ENCODE measurements at places on chromosomes 4 and X.

GRCh38 chr4:120692964-120693363 is 229.6 kb downstream of the PRDM5 start:
- DNase-seq = no peak

GRCh38 chr4:125268068-125268755 is 46.5 kb upstream of the FAT4 start:
- no peak for DNase-seq

GRCh38 chr4:27407616-27408015 is 547.0 kb downstream of the STIM2 start:
- DNase-seq = no peak

DNA sequence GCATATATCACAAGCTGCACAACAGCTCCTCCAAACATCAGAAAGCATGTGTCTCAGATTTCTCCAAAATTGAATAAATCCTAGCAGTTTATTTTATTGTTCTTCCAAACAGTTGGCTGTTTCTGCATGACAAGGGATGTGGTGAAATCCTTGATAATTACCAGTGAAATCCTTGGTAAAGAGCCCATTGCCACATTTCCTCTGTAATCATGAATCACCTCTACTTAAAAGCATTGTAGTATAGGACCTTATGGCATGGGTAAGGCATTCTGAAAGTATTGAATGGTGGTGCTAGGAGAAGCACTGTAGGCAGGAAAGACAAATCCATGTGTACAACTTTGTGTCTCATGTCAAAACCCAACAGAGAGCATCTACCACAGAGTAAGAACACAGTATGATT is 135.8 kb upstream of the NDST3 start:
- DNase-seq = no peak

DNA sequence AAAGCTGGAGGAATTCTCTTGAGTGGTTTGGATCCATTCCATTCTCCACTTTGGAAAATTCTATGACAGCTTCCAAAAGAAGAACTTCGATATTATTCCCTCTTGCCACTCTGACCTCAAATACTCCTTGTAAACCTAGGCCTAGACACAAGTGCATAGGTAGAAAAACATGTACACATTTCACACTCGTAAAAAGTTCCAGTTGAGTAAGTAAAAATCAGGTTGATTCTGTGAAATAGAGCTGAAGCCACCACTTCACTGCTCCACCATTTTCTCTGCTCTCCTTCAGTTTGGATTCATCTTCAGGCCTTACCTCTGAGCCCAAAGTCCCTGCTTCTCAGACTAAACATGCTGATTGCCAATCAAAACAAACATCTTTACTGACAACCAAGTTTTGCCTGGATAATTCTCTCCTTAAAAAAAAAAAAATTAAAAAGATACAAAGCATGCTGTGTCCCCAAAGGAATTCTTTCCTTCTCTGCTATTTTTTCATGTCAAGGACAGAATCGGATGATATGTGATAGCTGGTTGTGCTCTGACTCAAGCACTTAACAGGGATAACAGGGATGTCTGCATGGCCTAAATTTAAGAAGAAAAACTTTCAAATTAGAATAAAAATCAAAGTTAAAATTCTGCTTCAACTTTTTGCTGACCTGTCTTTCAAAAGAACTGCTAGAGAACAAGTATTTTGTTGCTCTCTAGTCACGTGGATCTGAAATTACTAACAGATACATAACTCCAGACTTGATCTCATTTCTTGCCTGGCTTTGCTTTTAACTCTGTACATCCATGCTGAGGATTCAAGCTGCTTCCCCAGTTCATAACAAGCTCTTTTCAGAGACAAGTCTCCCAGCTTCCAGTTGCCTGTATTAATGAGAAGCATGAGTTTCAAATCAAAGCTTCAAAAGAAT is 420.9 kb upstream of the INTU start:
- DNase-seq = no peak

DNA sequence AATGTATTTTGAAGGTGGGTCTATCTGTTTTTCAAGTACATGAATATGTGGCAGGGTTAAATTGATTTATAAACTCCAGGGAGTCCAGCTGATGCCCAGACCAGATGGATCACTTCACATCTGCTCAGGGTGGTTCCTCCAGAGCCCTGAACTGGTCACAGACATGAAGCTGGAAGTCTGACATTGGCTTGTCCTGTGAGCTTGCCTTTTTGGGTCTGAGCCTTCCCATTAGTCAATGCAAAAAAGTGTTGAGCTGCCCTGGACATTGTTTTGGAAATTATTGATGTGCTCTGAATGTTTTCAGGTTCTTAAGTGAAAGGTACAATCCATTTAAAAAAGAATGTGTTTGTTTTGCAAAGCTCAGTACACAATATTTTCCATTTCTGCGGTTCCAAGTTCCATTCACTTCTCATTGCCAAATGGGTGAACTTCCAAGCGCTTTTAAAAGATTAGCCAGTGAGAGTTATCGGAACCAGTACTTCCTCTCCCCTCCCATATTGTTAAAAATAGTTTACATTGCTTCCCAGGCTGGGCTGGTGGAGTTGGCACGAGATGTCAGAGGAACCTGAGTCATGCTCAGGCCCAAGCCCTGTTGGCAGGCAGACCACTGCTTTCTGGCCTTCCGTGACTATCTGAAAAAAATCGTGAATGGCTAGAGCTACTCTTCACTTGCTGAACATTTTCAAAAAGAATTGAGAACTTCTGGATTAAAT is 52.1 kb downstream of the PDGFRA start:
- DNase-seq = no peak

DNA sequence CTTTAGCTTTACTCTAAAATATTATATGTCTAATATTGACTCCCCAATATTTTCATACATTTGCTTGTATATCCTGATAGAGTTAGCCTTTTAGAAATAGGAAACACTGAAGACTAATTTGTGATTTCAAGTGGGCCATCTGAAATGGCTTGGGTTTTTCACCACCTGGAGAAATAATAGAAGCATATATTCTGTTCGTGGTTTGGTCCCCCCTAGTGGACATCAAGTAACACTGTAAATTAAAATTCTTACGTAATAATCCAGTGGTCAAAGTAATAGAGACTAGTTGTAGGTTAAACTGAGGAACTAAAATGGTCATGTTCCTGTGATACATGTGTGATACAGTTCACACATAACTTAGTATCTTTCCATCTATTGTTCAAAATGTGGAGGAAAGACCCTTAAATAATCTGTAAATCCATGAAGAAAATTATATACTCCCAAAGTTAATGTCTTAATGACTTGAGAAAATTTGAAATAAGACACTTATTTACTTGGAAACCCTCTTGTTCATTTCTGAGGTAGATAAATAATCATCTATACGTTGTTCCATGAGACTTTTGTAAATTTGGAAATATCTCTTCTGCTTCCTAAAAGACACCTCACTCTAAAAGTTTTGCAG is 79.8 kb upstream of the SMARCAD1 start:
- no peak for DNase-seq

DNA sequence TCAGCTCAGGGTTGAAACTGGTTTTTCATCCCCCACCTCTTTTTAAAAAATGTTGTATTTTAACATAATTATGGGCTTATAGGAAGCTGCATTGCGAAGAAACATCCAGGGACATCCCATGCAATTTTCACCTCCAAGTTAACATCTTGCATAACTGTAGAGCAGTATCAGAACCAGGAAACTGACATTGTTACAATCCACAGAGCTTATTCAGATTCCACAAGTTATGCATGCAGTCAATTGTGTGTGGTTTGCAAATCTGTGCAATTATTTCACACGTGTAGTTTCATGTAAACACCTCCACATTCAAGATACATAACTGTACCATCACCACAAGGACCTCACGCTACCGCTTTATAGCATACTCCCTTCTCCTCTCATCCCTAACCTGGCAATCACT is 97.5 kb upstream of the GATB start:
- no peak for DNase-seq

GRCh38 chrX:69501429-69501828 is 2.7 kb upstream of the NALF2 start:
- no peak for DNase-seq

DNA sequence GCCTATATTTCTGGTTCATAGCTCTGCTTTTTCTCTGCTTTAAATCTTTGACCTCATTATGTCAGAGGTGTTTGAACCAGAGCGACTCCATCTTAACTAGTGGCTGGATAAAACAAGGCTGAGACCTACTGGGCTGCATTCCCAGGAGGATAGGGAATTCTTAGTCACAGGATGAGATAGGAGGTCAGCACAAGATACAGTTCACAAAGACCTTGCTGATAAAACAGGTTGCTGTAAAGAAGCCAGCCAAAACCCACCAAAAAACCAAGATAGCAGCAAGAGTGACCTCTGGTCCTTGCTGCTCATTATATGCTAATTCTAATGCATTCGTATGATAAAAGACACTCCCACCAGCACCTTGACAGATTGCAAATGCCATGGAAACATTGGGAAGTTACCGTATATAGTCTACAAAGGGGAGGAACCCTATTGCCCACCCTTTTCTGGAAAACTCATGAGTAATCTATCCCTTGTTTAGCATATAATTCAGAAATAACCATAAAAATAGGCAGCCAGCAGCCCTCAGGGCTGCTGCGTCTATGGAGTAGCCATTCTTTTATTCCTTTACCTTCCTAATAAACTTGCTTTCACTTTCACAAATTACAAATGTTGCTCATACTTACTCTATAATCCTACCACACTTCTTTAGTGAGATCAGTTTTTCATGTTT is 193.9 kb downstream of the NAF1 start:
- DNase-seq = no peak

- DNase-seq = no peak
These were observed 56.2 kb downstream of the RTL9 start for GRCh38 chrX:110414679-110415439.

- DNase-seq = peak; percentile 39
These were observed 306.7 kb upstream of the MAOA start for GRCh38 chrX:43349363-43349762.

DNA sequence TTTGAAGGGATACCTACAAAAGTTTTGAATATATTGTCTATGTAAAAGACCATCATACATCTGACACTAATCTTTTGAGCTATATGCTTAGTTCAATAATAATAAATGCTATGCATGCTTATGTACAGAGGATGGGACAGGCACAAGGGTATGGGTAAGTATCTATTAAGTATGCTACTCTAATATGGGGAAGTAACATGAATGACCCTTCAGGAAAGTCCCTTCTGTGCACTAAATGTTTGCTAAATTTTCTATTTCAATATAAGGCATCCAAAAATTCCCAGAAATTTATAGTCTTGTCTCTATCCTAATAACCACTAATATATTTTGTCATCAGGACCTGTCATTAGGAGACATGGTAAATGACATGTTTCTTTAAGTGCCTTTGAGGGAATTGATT is 19.0 kb downstream of the ATP8A1 start:
- DNase-seq = no peak

GRCh38 chr4:130600706-130601105 is 1504.8 kb downstream of the C4orf33 start:
- DNase-seq = no peak

DNA sequence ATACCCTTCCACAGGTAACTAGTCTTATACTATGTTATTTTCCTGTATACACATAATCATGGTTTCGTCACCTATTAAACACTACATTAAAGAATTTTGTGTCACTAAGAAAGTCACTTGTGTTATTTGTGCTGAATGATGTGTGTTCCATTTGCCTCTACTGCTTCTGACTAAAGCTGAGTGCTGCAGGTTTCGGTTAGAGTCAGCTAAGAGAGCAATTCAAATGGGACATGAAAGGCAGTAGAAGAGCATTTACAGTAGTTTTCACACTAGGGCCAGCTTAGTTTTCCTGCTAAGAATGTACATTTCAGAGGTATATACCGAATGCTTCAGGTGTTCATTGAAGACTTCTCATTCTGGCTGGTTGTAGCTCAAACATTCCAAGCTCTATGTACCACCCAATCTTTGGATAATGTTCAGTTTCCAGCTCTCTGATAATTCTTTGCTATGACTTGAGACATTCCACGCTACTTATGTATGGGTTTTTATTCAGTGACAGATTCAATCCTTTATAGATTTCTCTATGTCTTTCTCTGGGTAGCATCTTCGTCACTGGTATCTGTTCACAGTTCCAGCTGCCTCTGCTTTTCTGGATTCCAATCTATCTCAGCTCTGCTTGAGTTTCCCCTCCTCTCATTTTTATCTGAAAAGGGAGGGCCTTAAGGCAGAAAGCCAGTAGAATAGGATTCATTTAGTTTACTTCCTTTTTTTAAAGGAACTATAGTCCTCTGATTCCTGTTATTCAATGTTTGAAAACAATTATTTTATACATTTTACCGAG is 164.4 kb downstream of the CXXC4 start:
- DNase-seq = no peak

- DNase-seq = no peak
These were observed 33.5 kb upstream of the SCRG1 start for GRCh38 chr4:173432430-173432829.

DNA sequence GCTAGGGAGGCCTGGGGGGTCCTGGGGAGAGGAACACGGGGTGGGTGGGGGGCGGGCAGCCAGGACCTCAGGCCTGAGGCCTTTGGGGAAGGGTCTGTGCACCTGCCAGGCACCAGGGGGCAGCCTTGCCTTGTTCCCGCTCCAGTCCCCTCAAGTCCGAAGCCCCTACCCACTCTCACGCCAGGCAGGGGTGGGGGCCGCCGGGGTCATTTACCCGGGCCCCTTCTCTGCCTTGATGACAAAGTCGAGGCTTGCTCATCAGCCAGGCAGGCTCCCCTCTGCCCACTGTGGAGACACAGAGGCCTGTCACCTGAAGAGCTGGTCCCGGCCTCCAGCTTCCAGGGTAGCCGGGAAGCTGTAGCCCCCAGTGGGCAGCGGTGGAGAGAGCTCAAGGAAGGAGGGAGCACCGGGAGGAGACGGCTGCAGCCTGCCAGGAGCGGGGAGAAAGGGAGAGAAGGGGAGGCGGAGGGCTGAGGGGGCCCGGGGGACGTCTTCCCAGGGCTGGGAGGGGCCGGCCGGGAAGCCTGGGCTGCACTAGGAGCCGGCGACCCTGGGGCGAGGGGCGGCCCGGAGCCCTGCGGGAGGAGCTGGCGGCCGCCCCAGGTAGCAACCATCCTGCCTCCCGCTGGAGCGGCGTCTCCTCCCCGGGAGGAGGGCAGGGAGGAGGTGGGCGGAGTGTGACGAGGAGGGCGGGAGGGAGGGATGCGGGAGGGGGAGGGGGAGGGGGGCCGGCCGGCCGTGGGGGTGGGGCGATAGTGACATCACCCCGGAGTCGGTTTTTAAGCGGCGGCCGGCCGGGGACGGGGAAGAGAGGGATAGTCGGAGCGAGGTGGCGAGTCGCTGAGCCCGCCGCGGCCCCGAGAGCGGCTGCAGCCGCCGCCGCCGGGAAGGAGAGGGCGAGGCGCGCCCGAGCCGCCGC is at the start of gene SLC6A8:
TSS of gene SLC6A8 (plus strand) at position 806 of the 919 bp plus-strand sequence. CDS start 649 bp downstream, outside the sequence.
- DNase-seq = peak; percentile 28
